Activated CD4-positive, alpha-beta T cell treated with anti-CD3 and anti-CD28 coated beads, Interleukin-2, amount 50 U/mL, for 1 hour (primary cell): ENCODE measurements at places on chromosomes 3 and 15.

DNA sequence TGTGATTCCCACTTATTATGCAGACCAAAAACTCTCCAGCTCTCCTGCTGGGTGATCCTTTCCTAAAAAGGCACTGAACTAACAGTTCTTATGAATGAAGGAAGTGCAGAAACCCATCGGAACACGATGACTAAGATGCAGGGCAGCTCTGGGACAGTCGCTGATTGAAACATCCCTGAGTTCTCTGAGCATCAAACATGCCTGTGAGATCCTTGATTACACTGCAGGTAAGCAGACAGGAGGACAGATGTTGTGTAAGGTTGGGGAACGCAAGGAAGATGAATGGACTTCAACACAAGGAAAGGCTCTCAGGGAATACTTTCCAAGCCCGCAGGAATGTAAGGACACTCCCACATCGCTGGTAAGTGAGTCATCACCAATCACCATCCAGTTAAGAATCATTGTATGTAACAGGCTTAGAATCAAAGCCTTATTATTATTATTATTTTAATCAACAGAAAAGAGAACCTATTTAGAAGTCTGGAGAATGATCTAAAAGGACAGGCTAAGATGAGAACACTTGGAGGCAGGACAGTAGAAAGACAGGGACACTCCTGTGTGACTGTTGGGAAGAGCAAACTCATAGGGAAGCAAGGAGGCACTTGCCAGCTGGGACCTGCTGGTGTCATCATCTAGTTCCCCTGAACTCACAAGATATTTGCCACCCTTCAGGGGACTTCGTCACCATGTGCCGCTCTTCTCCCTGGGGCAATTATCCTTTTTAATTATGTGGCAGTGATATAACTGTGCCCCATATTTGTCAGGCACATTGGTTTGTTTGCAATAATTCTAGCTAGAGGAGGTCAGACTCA, 26.0 kb downstream of the TMEM158 start:
- no peak for DNase-seq

DNA sequence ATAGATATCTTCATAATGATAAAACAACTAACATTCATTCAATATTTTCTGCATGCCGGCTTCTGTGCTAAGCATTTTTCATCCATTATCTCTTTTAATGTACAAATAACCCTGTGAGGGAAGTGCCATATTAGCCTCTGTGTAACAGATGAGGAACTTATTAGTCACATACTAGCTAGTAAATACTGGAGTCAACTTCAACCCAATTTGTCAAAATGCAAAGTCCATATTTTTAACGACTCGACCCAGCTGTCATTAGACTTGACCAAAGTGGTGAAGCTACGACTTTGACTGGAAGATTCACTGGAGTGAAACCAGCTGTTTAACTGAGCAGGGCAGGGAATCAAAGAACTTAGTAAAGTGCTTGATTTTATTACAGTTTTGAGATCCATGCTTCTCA, 41.6 kb downstream of the PARP15 start:
- DNase-seq = no peak

DNA sequence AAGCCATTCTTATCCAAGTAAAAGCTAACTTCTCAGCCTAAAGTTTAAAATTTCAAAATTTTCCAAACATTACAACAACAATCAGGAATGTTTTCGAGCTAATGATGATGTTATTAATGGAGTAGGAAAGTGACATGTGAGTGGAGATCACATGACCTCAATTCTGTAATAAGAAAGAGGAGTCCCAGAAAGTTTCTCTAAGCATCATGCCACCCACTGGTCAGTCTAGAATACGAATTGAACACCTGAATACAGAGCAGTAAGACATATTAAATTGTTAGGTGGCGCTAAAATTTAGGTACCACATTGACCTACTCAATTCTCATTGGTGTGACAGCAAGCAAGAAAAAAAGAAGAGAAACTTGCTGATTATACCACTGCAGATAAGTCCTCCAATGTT, 163.9 kb downstream of the DCLK3 start:
- no peak for DNase-seq

DNA sequence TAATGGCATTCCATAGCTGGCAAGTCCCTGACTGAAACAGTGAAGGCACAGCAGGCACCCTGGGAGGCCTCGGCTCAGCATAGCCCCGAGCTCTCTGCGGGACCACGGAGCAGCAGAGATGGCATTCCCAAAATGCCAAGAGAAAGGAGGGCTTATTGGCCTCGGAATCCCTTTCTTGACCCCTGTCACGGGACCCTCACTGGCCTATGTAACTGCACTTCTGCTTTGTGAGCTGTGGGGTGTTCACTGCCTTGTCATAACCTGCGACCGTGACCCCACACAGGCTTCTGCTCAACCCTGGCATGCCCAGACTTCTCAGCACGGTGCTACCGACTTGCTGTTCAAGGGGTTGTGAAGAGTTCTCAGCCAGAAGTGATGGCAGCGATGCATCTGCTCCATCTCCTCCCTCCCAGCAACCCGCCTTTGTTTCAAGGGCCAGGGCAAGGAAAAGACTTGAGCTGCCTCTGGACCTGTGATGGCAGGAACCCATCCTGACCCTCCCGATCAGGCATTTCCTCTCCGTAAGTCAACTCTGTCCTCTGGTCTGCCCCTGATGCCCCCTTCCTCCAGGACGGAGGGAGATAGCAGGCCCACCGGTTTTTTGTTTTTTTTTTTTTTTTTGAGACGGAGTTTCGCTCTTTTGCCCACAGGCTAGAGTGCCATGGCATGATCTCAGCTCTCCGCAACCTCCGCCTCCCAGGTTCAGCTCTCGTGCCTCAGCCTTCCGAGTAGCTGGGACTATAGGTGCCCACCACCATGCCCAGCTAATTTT, 30.5 kb downstream of the EHD4 start:
- no peak for DNase-seq

DNA sequence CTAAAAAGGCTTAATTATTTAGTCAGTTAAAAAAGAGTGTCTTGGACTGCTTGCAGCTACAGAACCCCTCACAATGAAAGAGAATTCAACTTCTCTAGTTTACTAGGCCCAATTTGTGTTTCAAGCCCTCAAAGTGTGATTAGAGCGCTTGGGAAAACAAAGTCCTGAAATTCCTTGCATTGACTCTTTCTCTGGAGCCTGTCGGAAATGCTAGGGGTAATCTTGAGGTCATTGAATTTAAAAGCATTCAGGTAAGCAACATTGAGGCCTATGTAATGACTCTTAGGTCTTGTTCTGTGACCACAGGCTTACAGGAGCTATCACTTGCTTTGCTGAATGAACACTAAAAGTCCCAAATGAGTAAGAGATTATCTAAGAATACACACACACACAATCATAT, 186.0 kb downstream of the NLGN1 start:
- no peak for DNase-seq

GRCh38 chr15:83794209-83794608, 140.3 kb downstream of the ADAMTSL3 start:
- DNase-seq = no peak

GRCh38 chr15:56608140-56608778, 125.0 kb downstream of the ZNF280D start:
- DNase-seq = no peak

DNA sequence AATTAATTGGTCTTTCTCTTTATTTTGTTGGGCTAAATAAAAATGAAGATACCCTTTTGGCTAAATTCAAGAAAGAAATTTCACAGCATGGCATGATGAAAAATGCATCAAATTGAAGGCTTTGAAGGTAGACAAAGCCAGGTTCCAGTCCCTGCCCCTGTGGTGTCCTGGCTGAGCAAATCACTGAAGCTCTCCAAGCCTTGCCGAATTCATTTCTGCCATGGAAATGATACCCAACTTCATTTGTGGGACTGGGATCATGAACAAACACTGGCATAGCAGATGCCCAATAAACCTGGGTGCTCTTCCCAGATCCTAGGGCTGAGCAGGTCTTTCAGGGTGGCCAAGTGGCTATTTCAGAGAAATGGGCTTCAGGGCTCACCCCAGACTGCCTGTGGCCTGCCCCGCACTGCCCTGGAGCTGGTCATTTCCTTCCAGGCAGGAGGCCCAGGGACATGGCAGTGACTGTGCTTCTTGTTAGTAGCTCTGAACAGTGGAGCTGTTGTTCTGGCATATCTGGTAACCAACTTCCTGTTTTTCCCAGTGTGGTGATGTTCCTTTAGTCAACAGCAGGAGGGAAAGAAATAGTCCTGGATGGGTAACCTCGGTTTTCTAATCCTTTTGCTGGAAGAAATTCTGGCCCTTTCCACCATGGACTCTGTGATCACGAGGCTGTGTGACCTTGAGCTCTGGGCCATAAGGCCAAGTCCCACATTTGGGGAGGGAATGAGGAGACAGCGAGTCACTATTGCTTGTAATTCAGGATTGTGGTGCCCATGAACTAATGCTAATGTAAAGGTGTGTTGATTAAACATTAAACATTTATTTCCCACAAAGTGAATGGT, 47.6 kb downstream of the CTDSPL start:
- no peak for DNase-seq

GRCh38 chr3:122427857-122428471, 12.1 kb upstream of the WDR5B start:
- no peak for DNase-seq
